ENCODE measurements at places on chromosomes 6 and 20.

DNA sequence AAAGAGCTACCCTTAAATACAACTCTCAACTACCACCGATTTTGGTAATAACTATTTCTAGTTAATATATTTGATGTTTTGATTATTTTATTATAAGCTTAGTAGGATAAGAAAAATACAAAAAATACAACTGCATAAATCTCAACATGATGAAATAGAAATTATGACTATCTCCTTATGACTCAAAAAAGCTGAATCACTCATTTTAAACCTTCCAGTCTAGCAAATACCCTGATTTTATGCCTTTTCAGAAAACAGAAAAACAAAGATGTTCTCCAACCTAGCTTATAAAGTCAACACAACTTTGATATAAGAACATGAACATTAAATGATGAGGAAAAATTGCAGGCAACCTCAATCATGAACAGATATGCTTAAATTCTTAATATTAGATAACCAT, 40.2 kb upstream of the DSE start:
- no peak for DNase-seq
- no peaks in the 10 kb centered on the region for H3K27me3 ChIP-seq
- H3K4me3 ChIP-seq = no peak overlapping the region
- no peaks in the 10 kb centered on the region for H3K36me3 ChIP-seq
- no peak overlapping the region for H3K27ac ChIP-seq
- no peaks in the 10 kb centered on the region for H3K4me1 ChIP-seq

GRCh38 chr6:100184473-100184872, 190.4 kb upstream of the MCHR2 start:
- no peak overlapping the region for H3K27ac ChIP-seq
- no peaks in the 10 kb centered on the region for H3K27me3 ChIP-seq
- DNase-seq = no peak
- H3K4me1 ChIP-seq = no peaks in the 10 kb centered on the region
- H3K36me3 ChIP-seq = no peaks in the 10 kb centered on the region

DNA sequence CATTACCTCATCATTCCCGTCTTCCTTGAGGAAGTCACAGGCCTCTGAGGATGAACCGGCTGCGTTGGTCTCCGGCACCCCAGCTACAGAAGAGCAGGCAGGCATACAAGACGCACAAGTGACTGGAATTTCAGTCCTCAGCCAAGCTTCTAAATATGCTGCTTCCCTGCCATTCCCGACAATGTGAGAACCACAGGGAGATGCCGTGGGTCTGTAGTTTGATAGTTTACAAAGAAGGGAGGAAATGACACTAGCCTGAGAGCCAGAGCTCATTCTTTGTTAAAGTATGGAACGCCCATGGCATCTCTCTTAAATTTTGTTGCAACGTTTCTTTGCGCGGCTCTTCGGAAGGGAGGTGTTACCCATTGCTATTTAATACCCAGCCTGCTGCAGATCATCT, 25.7 kb downstream of the HEBP2 start:
- no peak for DNase-seq
- no peaks in the 10 kb centered on the region for H3K27me3 ChIP-seq
- H3K4me1 ChIP-seq = no peaks in the 10 kb centered on the region
- no peak overlapping the region for H3K4me3 ChIP-seq

- peaks cover 6% of the 10 kb centered on the region for H3K4me1 ChIP-seq
- no peak overlapping the region for H3K4me3 ChIP-seq
- no peaks in the 10 kb centered on the region for H3K36me3 ChIP-seq
- H3K27ac ChIP-seq = no peak overlapping the region
- DNase-seq = no peak
These were observed 45.2 kb downstream of the LAMA4 start for GRCh38 chr6:112209131-112209530.

GRCh38 chr6:10686901-10687300, 7.5 kb downstream of the C6orf52 start:
- no peaks in the 10 kb centered on the region for H3K36me3 ChIP-seq
- H3K27me3 ChIP-seq = peaks cover 3% of the 10 kb centered on the region
- no peak for DNase-seq
- no peak overlapping the region for H3K27ac ChIP-seq
- H3K4me3 ChIP-seq = no peak overlapping the region
- no peaks in the 10 kb centered on the region for H3K4me1 ChIP-seq

DNA sequence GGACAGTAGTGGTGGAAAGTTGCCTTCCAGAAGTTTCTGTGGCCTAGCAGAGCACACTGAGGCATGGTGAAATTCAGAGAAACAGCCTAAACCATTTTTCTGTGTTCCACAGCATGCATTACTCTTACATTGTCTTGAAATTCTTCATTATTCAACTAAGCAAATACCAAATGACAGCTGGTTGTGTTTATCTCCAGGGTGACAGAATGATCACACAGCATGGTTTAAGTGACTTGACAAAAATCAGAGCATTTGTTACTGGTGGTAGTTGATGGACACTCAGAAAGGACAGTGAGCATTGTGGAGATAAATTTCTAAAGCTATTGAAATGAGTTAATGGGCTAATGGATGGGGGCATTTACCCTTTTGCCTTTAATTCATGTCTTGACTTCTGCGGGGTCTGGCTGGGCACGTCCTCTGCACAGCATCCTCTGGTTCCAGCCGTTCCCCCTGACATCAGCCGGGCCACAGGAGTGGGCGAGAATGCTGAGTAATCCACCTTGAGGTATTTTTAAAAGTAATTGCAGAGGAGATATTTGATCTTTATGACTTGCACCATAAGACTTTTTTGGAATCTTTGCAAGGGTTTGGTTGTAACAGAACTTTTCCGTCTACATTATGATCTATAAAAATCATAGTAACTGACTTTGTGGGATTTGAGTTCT, 78.9 kb upstream of the SCP2D1 start:
- H3K4me1 ChIP-seq = no peaks in the 10 kb centered on the region
- no peaks in the 10 kb centered on the region for H3K36me3 ChIP-seq
- no peaks in the 10 kb centered on the region for H3K27me3 ChIP-seq
- no peak overlapping the region for H3K4me3 ChIP-seq
- DNase-seq = no peak
- no peak overlapping the region for H3K27ac ChIP-seq

- DNase-seq = no peak
- no peaks in the 10 kb centered on the region for H3K27me3 ChIP-seq
- H3K4me3 ChIP-seq = no peak overlapping the region
- no peak overlapping the region for H3K27ac ChIP-seq
These were observed 115.2 kb upstream of the HMGCLL1 start for GRCh38 chr6:55694148-55694547.

- no peak overlapping the region for H3K4me3 ChIP-seq
- no peaks in the 10 kb centered on the region for H3K36me3 ChIP-seq
- no peak for DNase-seq
- H3K27ac ChIP-seq = no peak overlapping the region
These were observed 733.3 kb downstream of the HACE1 start for GRCh38 chr6:104126315-104127005.

GRCh38 chr6:79421707-79422484, 115.3 kb downstream of the LCA5 start:
- H3K36me3 ChIP-seq = no peaks in the 10 kb centered on the region
- H3K27me3 ChIP-seq = no peaks in the 10 kb centered on the region
- peak; percentile 94 for DNase-seq
- peaks cover 12% of the 10 kb centered on the region for H3K4me1 ChIP-seq
- H3K4me3 ChIP-seq = no peak overlapping the region
- H3K27ac ChIP-seq = no peak overlapping the region

DNA sequence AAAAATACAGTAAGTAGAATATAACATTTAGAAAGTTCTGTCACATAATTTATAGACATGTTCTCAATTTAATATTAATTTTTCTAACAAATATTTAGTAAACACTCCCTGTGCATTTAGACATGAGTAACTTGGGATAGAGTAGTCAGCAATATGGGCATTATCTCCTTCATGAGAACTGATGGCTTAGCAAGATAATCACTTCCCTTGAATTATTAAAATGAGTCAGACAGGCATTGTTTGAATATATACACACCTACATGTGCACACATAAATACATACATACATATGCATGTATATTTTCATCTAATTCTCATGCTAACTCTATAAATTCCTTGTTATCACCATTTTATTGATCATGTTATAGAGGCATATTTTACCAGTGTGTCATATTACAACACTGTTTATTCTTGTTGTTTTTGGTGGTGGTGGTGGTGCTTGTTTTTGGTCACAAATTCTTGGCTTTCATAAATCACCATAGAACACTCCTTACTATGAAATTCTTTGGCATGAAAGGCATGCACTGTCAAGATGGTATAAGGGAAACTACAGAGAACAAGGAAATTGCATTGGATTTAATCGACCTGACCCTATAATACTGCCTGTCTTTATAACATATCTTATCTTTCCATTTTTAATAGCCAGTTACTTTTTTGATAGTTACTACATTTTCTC, 434.5 kb upstream of the MANEA start:
- DNase-seq = no peak
- H3K4me1 ChIP-seq = no peaks in the 10 kb centered on the region
- no peak overlapping the region for H3K27ac ChIP-seq
- H3K36me3 ChIP-seq = no peaks in the 10 kb centered on the region

- H3K4me1 ChIP-seq = no peaks in the 10 kb centered on the region
- no peak overlapping the region for H3K4me3 ChIP-seq
- no peaks in the 10 kb centered on the region for H3K27me3 ChIP-seq
- H3K27ac ChIP-seq = no peak overlapping the region
- DNase-seq = no peak
- no peaks in the 10 kb centered on the region for H3K36me3 ChIP-seq
These were observed 12.4 kb upstream of the PTPRK start for GRCh38 chr6:128532827-128533226.

- no peak overlapping the region for H3K4me3 ChIP-seq
- no peaks in the 10 kb centered on the region for H3K36me3 ChIP-seq
- no peaks in the 10 kb centered on the region for H3K4me1 ChIP-seq
- DNase-seq = no peak
- no peak overlapping the region for H3K27ac ChIP-seq
These were observed 26.9 kb downstream of the GPRC6A start for GRCh38 chr6:116801971-116802370.

GRCh38 chr20:19495905-19496703, 262.0 kb upstream of the RIN2 start:
- H3K27ac ChIP-seq = no peak overlapping the region
- H3K36me3 ChIP-seq = no peaks in the 10 kb centered on the region
- DNase-seq = no peak
- H3K27me3 ChIP-seq = no peaks in the 10 kb centered on the region
- no peaks in the 10 kb centered on the region for H3K4me1 ChIP-seq
- H3K4me3 ChIP-seq = no peak overlapping the region

GRCh38 chr6:117227245-117227962, 38.0 kb upstream of the VGLL2 start:
- no peaks in the 10 kb centered on the region for H3K27me3 ChIP-seq
- H3K4me1 ChIP-seq = no peaks in the 10 kb centered on the region
- H3K4me3 ChIP-seq = no peak overlapping the region
- peak; percentile 10 for DNase-seq

GRCh38 chr6:72699159-72699558, 77.3 kb downstream of the KCNQ5 start:
- H3K4me1 ChIP-seq = no peaks in the 10 kb centered on the region
- no peaks in the 10 kb centered on the region for H3K36me3 ChIP-seq
- H3K27me3 ChIP-seq = no peaks in the 10 kb centered on the region
- no peak overlapping the region for H3K4me3 ChIP-seq
- H3K27ac ChIP-seq = no peak overlapping the region

- H3K36me3 ChIP-seq = no peaks in the 10 kb centered on the region
- DNase-seq = no peak
- H3K27me3 ChIP-seq = no peaks in the 10 kb centered on the region
- H3K4me1 ChIP-seq = peaks cover 67% of the 10 kb centered on the region
- no peak overlapping the region for H3K4me3 ChIP-seq
These were observed 3.1 kb downstream of the PLCG1 start for GRCh38 chr20:41140226-41141133.

GRCh38 chr6:35078896-35079295, 62.2 kb downstream of the TCP11 start:
- H3K4me1 ChIP-seq = peaks cover 4% of the 10 kb centered on the region
- H3K27ac ChIP-seq = no peak overlapping the region
- H3K27me3 ChIP-seq = no peaks in the 10 kb centered on the region
- H3K4me3 ChIP-seq = no peak overlapping the region
- DNase-seq = no peak

DNA sequence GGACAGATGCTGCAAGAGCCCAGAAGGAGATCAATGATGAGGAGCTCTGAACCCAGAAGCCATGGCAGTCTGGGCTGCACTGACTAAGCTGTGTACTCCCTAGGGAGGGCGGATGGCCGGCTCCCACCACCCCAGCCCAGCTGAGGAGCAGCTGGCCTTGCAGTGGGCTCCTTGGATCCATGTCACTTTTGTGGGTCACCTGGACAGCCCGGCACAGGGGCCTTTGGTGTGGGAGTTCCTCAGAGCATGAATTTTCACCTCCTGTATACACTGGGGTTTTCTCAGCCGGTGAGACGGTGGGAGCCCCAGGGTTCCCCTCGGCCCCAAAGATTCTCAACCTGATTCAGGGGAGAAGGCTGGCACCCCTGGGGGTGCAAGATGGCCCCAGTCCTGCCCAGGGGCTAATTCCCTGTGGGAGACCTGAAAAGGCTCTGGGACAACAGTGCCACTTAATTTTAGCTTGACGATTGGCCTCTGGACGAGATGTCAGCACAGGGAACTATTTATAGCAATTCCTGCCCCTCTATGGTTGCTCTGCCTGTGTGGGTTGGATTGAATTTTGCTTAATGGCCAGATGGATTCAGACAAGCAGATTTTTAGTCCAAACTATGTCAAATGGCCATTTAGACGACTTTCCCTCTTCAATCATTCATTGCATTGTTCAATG, 121.6 kb upstream of the PMEPA1 start:
- no peak overlapping the region for H3K27ac ChIP-seq
- DNase-seq = no peak
- no peaks in the 10 kb centered on the region for H3K4me1 ChIP-seq
- no peak overlapping the region for H3K4me3 ChIP-seq
- no peaks in the 10 kb centered on the region for H3K36me3 ChIP-seq
- peaks cover 20% of the 10 kb centered on the region for H3K27me3 ChIP-seq

GRCh38 chr6:113860181-113860955, 3.2 kb downstream of the MARCKS start:
- H3K36me3 ChIP-seq = no peaks in the 10 kb centered on the region
- H3K27me3 ChIP-seq = no peaks in the 10 kb centered on the region
- peak overlapping the region; percentile 70 for H3K4me3 ChIP-seq
- peak overlapping the region; percentile 94 for H3K27ac ChIP-seq

DNA sequence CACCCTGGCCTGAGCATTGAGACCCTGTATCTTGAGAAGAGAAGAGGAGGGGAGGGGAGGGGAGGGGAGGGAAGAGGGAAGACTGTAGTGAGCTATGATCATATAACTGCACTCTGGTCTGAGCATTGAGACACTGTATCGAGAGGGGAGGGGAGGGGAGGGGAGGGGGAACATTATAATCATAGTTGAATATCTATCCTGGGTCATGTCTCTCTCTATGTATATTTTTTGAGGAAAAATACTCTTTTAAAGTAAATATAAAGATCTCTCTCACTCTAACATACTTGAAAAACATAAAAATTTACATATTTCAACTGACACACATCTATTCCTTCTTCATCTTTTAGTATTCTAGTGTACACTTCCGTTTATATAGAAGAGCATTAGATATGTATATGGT, 431.0 kb downstream of the CDKAL1 start:
- no peak for DNase-seq
- H3K4me1 ChIP-seq = no peaks in the 10 kb centered on the region
- no peak overlapping the region for H3K27ac ChIP-seq
- no peaks in the 10 kb centered on the region for H3K27me3 ChIP-seq

- H3K4me1 ChIP-seq = peaks cover 27% of the 10 kb centered on the region
- no peaks in the 10 kb centered on the region for H3K27me3 ChIP-seq
- H3K36me3 ChIP-seq = no peaks in the 10 kb centered on the region
- no peak overlapping the region for H3K4me3 ChIP-seq
These were observed 96.9 kb upstream of the FOXO3 start for GRCh38 chr6:108463784-108464183.

GRCh38 chr6:135224037-135224647, 43.0 kb downstream of the MYB start:
- no peak overlapping the region for H3K4me3 ChIP-seq
- peak overlapping the region; percentile 54 for H3K27ac ChIP-seq
- H3K4me1 ChIP-seq = no peaks in the 10 kb centered on the region
- no peaks in the 10 kb centered on the region for H3K27me3 ChIP-seq
- peak; percentile 49 for DNase-seq
